GM06990 (cell line): ENCODE measurements at places on chromosomes 2 and 18.

DNA sequence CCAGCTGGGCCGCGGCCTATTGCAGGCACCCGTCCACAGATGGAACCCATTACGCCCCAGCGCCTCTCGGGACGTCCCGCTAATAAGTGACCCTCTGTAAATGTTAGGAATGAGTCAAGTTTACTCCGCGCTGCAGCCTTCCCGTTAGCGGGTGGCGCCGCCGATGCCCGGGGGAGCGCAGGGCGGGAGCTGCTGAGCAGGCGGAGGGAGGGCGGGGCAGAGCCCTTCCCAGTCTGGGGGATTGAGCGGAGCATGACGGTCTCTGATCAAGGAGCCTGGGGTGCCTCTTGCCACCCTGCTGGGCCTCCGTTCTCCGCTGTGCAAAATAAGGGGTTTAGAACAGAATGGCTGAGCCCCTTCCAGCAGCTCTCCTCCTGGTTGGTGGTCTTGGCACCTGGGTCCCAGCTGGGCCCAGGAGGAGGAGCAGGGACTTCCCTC is 10.5 kb downstream of the CROCC2 start:
- DNase-seq: no peak

DNA sequence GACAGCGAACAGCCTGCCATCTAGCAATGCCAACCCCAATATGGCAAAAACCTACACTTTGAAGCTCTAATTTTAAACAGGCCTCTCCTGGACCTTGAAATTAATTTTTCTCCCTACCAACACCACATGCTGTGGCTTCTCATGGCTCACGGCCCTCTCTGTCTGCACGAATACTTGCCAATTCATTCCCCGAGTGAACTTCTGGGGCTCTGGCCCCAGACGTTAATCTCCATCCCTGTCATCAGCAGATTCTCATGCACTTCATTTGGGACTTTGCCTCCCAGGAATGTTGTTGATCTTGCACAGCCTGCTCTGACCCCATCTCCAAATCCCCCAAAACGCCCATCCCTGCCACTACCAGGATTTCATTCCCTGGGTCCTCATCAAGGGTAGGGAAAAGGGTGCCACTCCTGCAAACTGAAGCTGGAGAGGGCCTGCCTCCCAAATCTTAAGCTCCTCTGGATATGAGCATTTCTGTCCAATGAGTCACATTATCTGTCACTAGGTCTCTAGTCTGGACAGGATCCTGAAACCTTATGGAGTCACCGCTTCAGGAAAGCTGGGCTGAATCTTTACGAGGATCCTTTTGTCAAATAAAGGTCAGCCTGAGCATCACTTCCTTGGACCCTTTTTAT is 10.4 kb downstream of the FIGLA start:
- DNase-seq: no peak

DNA sequence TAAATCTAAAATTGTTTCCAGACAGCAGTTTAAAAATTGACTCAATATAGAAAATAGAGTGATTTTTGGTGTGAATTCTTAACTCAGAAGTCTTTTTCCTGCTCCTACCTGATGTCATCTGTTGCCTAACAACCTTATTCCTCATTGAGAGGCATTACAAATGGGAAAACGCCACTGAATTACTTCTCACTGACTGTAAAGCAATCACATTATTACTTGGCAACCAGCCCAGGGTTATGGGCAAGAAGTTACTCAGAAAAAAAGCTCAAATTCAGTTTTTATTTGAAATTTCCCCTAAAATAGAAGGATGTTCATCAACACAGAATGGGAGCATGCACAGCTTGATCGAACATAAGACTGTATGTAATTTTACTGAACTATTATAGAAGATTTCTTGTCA is 201.8 kb upstream of the GULP1 start:
- no peak for DNase-seq

DNA sequence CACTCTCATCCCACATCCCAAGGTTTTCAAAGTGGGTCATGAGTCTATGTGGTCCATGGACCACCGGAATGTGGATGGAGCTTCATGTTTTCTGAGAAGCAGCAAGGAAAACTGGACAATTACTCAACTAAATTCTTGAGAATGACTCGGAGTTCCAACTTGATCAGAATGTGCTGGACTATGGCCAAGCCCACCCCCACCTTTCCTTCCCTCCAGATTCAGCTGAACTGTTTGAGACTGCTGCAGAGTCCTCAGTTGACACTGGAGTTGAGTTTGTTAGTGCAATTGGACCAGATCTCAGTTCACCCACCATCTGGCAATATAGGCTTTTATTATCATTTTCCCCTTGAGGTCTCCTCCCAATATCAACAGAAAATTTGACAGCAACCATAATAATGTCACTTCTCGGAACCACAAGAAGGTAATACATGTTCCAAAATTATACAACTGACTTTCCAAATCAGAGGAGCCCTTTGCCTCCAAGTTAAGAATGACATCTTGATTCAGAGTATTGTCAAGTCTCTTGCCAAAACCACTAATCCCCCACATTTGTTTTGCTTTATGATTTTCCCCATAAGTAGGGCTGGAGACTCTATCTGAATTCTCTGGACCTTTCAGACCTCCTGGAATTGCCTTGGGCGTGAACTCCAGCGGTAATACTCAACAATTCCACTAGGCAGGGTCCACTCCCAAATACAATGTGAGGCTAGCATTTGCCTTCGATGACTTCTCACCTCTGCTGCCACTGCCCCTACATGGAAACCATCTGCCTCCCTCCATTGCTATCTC is 8.8 kb downstream of the COL4A4 start:
- DNase-seq: no peak

DNA sequence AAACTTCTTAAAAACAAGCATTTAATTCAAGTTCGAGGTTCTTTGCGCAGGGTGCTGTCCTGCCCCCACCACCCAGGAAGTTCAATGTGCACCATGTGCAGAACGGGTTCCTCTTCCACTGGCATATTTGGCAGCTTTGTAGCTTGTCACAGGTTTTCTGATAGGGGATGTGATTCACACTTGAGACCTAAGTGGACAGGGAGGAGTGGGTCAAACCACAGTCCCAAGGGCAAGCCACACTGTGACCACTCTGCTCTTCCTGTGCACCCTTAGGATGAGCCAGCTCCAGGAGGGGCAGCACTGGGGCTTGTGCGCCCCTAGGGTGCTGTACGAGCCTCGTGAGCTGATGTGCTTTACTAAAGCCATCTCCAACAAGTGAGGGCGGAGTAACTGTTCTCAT is 82.5 kb downstream of the TGFA start:
- DNase-seq: no peak

GRCh38 chr18:46346213-46346612 is 242.0 kb downstream of the HAUS1 start:
- no peak for DNase-seq

DNA sequence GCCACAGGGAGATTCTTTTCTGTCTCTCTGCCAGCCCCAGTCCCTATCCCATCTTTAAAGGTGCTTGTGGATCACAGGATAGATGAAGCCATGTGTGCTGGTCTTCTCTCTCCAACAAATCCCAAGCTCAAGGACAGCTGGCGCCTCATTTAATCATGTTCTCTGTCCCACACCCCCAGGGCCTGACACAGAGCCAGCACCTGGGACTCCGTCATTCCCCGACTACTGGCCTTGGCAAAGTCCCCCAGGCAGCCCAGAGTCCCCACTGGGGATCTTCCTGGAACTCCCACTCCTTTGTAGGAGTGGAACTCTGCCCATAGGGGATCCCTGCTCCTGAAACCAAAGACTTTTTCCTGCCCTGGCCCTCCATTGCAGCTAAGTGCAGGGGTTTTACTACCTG is 60.8 kb downstream of the MTHFD2 start:
- no peak for DNase-seq

GRCh38 chr2:236205867-236206645 is 37.9 kb upstream of the GBX2 start:
- no peak for DNase-seq

DNA sequence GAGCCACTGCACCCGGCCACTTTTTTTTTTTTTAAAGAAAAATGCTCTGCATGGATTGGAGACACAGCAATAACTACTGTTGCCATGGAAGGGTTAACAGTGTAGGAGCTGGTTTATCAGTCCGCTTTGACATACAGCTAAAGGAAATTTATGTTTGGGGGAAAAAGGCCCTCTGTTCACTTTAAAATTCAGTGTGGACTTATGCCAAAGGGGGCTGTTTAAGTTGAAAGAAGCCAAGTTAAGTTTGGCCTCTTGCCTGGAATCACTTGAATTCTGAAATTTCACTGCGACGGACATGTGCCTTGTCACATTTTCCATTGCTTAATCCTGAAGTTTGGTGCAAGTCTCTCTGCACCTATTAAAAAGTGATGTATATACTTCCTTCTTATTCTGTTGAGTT is 3.1 kb downstream of the KCNE4 start:
- no peak for DNase-seq

DNA sequence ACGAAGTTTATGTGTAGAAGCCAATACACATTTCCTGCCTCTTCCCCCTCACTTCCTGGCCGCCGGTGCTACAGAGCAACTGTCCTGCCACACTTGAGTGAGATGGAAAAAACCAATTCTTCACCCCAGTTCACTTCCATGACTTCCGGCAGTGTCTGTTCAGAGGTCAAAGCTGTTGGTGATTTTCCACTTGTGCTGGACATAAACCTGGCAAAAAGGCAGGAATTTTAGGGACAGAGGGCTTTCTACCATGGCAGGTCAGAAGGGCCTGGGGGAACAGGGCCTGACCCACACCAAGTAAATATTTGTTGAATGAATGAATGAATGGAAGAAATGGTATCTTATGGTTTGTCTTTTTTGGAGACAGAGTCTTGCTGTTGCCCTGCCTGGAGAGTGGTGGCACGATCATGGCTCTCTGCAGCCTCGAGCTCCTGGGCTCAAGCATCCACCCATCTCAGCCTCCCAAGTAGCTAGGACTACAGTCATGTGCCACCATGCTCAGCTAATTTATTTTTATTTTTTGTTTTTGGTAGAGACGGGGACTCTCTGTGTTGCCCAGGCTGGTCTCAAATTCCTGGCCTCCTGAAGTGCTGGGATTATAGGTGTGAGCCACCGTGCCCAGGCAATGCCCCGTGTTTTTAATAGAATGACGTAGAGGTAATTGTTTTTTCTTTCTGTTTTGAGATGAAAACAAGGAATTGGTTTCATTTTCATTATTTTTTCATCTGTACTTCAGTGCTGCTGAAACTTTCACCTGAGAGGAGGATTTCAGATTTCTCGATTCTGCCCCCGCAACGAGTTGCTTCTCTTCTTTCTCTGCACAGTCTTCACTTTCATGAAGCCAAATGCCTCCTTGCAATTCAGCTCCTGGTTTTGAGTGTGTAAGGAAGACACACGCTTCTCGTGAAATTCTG is 48.0 kb upstream of the LPIN2 start:
- no peak for DNase-seq

GRCh38 chr2:118525346-118525745 is 322.1 kb downstream of the EN1 start:
- DNase-seq: no peak

- no peak for DNase-seq
Measured at GRCh38 chr2:226683944-226684562, 115.6 kb downstream of the IRS1 start.

DNA sequence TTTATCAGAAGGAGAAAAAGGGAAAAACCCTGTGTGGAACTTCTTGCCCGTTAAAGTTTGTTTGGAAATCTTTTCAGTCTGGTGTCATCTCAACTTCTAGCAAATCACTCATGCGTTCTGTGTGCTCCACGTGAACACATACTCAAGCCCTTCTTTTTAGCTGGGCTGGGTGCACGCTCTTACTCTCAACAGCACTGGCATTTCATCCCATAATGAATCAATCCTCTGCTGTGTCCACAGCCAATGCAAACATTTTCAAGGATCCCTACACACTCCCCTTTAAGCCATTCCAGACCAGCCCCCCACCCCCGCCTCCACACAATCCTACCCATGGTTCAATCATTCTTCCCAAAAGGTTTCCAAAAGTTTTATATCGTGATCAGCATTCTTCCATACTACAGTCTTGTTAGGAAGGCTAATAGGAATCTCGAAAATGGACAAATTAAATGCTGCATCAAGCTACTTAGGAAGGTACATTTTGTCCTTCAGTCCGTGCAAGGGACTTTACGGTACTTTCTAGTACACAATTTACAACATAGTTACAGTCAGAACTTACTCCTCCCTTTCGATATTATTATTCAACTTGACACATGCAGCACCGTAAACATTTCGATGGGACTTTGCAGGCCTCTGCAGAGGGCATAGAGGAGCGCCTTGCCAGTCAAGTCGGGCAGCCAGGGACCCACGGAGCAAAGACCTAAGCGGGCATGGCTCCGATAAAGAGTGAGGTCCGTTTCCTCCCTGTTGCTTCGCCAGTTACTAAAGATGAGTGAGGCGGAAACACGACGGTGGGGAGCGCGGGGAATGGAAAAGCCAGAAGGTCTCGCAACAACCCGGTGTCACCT is 1.4 kb downstream of the PTGR3 start:
- no peak for DNase-seq

DNA sequence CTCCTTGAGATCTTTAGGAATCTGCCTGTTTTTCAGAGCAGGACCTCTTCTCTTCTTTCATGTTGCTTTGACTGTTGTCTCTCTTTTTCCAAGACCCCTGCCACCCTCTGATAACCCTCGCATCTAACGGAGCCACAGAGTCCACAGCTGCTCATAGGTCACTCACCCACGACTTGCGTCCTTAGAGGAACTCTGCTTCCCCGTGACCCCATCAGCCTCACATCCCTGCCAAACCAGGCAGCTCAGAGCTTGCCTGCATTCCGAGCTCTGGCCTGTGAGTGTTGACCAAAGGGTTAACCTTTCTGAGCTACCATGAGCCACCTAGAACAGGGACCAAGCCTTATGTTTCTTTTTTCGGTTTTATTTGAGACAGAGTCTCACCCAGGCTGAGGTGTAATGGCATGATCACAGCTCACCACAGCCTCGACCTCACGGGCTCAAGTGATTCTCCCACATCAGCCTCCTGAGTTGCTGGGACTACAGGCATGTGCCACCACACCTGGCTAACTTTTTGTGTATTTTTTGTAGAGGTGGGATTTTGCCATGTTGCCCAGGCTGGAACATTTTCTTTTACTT is 36.4 kb downstream of the CABLES1 start:
- DNase-seq: no peak

DNA sequence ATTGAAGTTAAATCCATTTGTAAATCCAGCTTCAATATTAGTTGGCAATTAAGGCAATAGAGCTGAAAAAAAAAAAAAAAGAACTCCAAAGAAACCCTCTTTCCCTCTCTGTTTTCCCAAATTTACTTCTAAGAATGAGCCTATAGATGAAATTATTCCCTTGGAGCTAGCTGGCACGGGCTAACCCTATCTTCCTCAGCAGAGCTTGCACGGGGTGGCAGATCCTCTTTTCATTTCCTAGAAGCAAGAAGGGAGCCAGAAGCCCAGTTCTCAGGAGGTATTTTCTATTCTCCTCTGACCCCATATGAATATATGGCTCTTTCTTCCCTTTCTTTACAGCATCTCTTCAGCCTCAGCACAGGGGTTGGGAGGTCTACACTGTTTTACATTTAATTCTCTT is 426.0 kb downstream of the TGIF1 start:
- DNase-seq: no peak

- DNase-seq: no peak
Measured at GRCh38 chr18:13261661-13262357, 43.2 kb downstream of the LDLRAD4 start.

DNA sequence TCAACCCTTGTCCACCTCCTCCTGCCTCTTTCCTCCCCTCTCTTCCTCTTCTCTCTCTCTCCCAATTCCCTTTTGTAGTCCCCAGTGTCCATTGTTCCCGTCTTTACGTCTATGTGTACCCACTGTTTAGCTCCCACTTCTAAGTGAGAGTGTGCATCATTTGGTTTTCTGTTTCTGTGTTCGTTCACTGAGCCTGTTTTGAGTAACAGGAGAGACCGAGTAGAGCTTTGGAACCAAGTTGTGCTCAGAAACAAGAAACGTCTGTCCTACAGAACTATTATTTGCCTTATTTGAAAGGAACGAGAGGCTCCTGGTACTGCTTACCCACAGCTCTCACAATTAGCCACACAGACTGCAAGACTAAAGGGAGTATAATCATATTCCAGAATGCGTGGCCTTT is 50.1 kb upstream of the MAPRE2 start:
- DNase-seq: no peak
